ENCODE measurements at places on chromosomes 11 and 22.

GRCh38 chr11:33360642-33361041, 103.5 kb downstream of the HIPK3 start:
- DNase-seq: no peak

DNA sequence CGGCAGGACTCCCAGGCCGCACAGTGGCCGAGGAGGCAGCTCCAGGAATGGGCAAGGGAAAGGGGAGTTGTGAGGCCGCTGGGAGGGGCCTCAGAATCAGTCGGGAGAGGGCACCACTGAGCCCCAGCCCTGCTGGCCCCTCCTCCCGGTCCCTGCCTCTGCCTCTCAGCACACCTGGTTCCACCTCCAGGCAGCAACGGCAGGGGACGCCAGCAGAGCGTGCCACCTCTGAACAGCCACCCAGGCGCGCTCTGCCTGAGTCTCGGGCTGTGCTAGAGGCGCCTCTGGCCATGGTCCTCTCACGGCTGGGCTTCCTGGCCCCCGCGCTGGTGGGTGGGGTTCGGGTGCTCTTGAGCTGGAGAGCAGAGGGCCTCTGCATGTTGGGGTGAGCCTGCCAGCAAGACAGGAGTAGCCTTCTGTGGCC, 33.0 kb downstream of the MOB2 start:
- peak; percentile 56 for DNase-seq

- no peak for DNase-seq
These were observed 39.9 kb upstream of the MYO18B start for GRCh38 chr22:25702040-25702439.

- no peak for DNase-seq
These were observed 371 bp downstream of the SMCO4 start for GRCh38 chr11:93542811-93543229.

GRCh38 chr11:91129596-91129995, 906.7 kb upstream of the CHORDC1 start:
- DNase-seq: no peak

DNA sequence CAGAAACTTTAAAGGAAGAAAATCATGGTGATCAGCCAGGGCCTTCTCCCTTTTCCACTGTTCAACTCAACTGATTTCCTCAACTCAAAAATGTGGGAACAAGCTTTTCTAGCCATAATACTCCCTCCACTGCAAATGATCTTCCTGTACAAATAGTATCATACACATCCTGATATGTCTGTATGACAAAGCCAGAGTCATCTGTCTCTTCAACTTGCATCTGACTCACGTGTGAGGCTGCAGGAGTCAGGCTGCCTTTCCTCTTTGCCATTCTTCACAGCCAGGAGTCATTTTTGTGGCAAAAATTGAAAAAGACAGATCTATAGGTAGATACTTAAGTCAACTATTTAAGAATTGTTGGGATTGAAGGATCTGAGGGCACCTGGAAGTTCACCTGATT, 13.3 kb downstream of the PATZ1 start:
- DNase-seq: no peak

- no peak for DNase-seq
These were observed 10.9 kb downstream of the LTO1 start for GRCh38 chr11:69664103-69664775.

DNA sequence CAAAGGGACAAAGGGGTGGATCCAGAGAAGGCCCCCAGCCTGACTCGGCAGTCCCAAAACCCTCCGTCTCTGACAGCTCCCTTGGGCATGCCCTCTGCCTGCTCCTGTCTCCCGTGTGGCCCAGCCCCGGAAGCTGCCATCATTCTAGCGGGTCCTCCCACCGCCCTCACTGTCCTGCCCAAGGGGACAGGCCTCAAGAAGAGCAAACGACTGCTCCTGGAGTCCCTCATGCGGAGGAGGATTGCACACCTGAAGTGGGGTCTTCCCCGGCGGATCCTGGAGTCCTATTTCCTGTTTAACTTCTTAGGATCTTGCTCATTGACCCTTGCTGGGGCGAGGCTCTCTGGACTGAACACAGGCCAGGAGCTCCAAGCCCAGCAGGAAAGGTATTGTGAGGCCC, 2.6 kb upstream of the MEI1 start:
- no peak for DNase-seq

DNA sequence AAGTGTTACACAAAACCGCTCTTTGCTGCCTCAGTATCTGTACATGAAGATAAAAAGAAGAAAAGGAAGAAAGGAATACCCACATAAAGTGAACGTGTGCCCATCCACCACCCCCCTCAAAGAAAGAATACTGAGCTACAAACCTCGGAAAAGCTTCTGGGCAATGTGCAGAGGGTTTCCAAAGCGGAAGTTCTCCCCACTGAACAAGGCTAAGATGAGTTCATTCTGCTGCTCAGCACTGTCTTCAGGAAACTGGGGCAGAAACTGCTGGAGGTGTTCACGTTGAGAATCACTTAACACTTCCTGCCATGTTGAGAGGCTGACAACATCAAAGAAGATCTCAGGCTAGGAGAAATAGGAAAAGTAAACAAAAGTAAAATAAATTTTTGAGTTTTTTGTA, 6.9 kb downstream of the NFRKB start:
- DNase-seq: peak; percentile 63

- DNase-seq: no peak
These were observed 12.0 kb downstream of the ALG8 start for GRCh38 chr11:78127403-78127802.

DNA sequence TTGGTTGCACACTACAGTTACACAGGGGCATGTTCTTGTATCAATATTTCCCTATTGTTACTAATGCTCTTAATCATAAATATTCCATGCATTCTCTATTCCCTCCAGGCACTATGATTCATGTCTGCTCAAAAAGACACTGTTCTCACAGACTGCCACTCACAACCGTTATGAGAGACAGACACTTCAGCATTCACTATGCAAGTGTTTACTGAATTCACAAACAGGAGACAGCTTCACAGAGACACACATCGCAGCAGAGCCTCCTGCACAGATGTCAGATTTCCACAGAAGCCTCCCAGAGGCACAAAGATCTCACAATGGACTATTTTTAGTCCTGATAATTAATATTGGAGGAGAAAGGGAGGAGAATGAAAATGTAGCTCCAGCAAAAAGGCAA, 930.4 kb downstream of the OPCML start:
- no peak for DNase-seq

Measured in CD4-positive, alpha-beta T cell treated with Interleukin-17A for 4 hours (primary cell).